ENCODE measurements at places on chromosomes 1 and 21.

- DNase-seq: no peak
These were observed 115.3 kb downstream of the CYYR1 start for GRCh38 chr21:26457817-26458216.

- DNase-seq: no peak
These were observed 55.9 kb upstream of the KIF26B start for GRCh38 chr1:245098924-245099323.

- no peak for DNase-seq
These were observed 160.6 kb upstream of the ATP1B1 start for GRCh38 chr1:168945870-168946269.

GRCh38 chr1:97196825-97197516, 475.4 kb downstream of the PTBP2 start:
- DNase-seq: no peak
